ENCODE measurements at places on chromosomes 7 and 10.

GRCh38 chr10:130808243-130808642, 503.3 kb downstream of the TCERG1L start:
- DNase-seq: no peak

DNA sequence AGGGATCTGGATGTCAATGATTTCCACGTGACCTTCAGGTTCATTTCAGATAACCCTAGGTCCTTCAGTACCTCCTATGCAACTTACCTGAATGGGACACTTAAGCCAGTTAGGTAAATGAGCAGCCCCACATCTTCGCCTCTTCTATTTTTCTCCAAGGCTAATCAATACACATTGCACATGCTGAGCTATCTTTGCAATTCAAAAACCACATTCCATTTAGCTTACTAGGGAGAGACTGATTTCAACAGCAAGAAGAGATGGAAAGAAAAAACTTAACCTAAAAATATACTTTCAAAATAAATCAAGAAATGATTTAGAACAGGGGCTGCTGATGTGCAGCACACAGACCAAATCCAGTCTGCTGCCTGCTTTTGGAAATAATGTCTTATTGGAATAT, 81.8 kb upstream of the CDCA7L start:
- no peak for DNase-seq

- DNase-seq: no peak
Observed at GRCh38 chr10:57624066-57624465, 643.6 kb downstream of the IPMK start.

DNA sequence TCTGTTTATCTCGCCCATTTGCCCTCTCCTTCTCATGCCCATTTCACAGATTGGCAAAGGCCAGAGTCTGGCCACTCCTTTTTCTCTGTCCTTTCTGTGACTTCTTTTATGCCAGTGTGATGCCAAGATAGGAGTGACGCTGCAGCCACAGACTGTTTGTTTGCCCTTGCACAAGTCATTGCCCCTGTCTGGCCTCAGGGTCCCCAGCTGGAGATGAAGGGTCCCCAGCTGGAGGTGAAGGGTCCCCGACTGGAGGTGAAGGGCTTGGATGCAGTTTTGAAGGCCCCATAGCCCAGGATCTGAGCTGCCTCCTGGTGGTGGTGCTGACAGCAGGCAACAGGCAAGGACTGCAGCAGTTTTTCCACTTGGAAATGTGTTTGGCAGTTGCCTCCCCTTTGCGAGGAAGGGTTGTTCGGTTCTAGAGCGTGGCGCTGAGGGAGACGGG, 50.8 kb upstream of the SLC29A3 start:
- DNase-seq: no peak

All from activated CD4-positive, CD25-positive, alpha-beta regulatory T cell treated with anti-CD3 and anti-CD28 coated beads, Interleukin-2, amount 50 U/mL, for 16 hours (primary cell).